GF-D8 (cell line): ENCODE measurements at places on chromosomes 6 and 20.
A peak's percentile ranks its signal among the peaks of the same experiment; 100 is the strongest.

GRCh38 chr6:37283671-37284151 lies 25.8 kb upstream of the TMEM217 start:
- DNase-seq, result no peak

GRCh38 chr6:170277893-170278742 lies 12.8 kb downstream of the DLL1 start:
- no peak for DNase-seq

DNA sequence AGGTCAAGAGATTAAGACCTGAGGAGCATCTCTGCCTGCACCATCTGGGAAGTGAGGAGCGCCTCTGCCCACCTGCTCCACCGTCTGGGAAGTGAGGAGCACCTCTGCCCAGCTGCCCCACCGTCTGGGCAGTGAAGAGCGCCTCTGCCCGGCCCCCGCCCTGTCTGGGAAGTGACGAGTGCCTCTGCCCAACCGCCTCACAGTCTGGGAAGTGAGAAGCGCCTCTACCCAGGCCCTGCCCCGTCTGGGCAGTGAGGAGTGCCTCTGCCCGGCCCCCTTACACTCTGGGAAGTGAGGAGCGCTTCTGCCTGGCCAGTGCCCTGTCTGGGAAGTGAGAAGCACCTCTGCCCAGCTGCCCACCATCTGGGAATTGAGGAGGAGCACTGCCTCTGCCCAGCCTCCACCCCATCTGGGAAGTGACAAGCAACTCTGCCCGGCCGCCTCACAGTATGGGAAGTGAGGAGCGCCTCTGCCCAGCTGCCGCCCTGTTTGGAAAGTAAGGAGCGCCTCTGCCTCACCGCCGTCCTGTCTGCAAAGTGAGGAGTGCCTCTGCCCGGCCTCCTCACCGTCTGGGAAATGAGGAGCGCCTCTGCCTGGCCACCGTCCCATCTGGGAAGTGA lies 270.4 kb upstream of the NRSN1 start:
- no peak for DNase-seq

DNA sequence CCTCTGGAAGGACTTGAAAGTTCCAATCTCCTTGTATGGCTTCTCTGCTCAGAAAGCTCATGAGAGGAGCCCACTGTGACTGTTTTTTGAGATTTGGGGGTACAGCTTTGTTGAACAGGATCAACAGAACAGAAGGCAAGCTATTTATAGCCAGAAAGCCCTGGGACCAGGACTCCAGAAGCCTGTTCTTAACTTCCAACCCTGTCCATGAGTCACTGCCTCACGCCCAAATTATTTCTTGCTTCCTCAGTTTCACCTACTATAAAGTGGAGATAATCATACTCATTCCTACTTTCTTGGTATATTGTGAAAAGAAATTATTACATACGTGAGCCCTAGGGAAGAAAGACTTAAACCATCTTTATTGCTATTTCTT lies 100.9 kb upstream of the MARCKS start:
- no peak for DNase-seq

GRCh38 chr20:62066339-62066982 lies 780 bp upstream of the TAF4 start:
- DNase-seq, result no peak

- DNase-seq, result no peak
Observed at GRCh38 chr20:57055345-57055744, 211.1 kb downstream of the BMP7 start.

- DNase-seq, result no peak
Observed at GRCh38 chr6:71678091-71678490, 208.3 kb upstream of the RIMS1 start.

- DNase-seq, result no peak
Observed at GRCh38 chr6:41651246-41651961, 13.1 kb downstream of the MDFI start.

DNA sequence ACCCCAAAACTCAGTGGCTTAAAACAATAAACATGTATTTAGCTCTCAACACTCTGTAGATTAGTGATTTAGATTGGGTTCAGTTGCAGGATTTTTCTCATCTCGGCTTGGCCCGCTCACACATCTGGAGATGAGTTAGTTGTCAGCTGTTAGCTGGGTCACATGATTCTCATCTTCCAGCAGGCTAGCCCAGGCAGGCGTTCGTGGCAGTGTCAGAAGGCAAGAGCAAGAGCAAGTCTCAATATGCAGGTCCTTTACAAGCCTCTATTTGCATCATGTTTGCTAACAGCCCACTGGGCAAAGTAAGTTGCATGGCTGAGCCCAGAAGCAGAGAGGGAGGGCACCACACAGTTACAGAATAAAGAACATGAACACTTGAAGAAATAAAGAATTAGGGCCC lies 83.6 kb upstream of the MYLIP start:
- no peak for DNase-seq

- peak; percentile 35 for DNase-seq
Observed at GRCh38 chr20:44993343-44993742, 27.0 kb downstream of the STK4 start.

DNA sequence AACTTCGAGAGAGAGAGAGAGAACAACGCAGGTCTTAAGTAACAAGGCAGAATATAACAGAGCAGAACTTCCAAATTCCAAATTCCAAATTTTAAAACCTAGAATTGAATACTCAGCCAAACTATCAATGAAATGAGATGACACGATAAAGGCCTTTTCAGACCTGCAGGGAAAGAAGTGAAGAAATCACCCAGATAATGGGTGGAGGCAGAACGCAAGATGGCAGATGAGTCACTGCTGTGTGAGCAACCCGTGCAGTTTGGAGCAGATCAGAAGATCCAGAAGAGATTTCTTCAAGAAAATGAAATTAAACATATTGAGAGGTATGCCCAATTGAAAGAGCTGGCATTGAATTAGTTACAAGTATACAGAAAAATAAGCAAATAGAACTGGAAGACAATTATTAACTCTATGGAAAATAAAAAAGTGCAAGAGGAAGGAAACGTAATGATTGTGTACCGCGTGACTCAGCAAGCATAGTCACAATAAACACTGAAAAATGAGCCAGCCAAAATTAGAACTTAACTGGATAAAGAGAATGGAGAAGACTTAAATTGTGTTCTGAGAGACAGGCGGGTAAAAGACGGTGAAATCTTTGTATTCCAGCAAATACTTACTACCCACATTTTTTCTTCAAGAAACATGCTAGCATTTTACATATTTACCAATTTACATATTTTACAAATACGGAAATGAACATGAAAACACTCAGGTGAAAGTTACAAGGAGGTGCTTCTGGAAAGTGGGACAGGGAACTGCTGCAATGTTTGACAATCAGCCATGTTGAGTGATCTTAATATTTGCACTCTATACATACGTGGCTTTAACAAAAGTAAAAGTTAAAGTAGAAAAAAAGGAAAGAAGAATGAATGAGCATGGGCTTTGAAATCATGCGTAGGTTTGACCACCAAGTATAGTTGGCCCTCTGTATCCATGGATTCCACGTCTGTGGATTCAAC lies 87.9 kb upstream of the CDYL start:
- DNase-seq, result no peak

DNA sequence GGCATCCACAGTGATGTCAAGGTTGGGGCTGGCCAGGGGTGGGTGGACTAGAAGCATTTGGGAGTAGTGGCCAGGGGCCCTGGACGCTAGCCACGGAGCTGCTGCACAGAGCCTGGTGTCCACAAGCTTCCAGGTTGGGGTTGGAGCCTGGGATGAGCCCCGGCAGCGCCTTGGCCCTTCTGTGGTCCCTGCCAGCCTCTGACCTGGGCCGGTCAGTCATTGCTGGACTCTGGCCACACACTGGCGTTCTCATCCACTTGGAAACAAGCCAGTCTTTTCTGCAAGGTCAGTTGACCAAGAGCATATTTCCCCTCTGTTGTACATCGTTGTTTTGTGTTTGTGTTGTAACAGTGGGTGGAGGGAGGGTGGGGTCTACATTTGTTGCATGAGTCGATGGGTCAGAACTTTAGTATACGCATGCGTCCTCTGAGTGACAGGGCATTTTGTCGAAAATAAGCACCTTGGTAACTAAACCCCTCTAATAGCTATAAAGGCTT lies 8.4 kb downstream of the PSMA7 start:
- DNase-seq, result no peak

DNA sequence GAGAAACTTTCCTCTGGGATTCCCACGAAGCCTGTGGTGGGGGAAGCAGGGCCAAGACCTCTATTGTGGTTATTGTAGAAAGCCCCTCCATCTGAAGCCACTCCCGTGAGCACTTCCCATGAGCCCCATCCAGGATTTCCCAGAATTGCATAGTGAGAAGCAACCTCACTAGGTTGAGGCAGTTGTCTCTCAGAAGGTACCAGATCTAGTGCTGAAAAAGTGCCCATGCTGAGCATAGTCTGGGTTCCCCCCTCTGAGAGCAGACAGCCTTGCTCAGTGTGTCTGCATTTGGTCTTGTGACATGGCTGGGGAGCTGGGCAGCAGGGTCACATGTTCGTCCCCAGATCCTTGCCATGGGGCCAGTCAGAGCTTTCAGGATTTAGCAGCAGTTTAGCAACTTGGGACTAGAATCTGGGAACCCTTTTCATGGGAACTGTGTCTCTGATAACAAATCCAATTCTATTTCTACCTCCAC lies 38.6 kb downstream of the SLC9A8 start:
- no peak for DNase-seq

DNA sequence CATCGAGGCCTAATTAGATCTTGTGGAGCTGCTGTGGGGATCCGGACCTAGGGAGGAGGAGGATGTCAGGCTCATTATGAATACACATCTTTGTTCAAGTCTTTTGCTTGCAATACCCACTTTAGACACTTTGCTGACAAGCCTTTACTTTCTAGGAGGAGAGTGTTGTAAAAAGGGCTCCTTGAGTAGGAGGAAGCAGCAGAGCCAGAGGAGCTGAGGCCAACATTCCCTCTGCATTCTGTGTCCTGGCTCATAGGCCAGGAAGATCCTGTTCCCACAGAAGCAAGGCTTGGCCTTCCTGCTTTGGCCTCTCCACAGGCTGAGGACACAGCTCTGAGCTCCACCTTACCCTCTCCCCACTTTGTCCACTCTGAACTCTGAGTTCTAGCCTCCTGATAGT lies 67.1 kb downstream of the TPD52L1 start:
- DNase-seq, result no peak

DNA sequence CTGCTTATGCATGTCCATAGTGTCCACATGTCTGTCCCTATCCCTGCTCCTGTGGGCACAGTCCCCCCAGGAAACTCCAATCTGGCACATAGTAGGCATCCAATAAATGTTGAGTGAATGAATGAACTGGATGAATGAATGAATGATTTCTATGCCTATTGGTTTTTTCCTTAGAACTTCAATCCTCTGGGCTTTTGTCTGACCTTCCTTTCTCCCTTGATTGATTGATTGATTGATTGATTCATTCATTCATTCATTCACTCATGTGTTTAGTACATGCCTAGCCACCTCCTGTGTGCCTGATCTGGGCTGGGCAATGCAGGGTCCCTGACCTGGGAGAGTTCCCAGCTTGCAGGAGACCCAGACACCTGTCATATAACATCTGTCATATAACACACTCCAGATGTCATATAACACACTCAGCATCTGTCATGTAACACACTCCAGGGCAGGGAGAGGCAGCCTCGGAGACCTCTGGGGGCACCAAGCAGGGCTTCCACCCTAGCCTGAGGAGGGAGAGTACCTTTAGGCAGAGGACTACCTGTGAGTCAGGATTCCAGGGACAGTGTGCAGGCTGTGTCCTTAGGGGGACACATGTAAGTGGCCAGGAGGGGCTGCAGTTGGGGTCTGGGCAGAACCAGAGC lies 17.9 kb downstream of the VSTM2L start:
- no peak for DNase-seq

DNA sequence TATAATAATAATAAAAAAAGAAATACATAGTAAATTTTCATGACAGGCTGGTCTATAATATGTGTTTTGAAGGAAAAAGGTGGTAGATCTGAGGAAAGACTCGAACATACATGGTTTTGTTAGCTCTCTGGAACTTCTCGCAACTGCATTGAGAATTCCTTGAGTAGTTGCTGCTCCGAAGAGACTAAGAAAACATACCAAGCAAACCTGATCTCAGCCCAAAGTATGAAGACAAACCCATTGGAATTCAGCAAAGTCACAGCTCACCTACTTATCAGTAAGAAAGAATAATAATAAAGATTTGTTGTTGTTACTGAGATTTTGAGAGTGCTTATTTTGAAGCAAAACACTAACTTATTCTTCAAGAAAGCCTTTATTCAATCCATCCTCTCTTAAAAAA lies 1107.1 kb upstream of the EYS start:
- no peak for DNase-seq

DNA sequence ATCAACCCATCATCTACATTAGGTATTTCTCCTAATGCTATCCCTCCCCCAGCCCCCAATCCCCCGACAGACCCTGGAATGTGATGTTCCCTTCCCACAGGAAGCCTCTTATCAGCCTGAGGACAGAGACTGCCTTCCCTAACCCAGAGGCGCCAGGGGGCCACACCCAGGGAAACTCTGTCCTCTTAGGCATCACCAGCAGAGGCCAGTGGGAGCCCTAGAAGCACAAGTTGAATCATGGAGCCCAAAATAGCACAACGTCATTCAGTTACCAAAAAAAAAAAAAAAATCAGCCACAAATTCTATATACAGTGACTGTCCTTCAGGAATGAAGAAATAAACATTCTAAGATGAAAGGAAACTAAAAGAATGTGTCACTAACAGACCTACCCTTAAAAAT lies 625.7 kb downstream of the TFAP2A start:
- no peak for DNase-seq

- no peak for DNase-seq
Observed at GRCh38 chr6:90107771-90108282, 188.8 kb downstream of the BACH2 start.

DNA sequence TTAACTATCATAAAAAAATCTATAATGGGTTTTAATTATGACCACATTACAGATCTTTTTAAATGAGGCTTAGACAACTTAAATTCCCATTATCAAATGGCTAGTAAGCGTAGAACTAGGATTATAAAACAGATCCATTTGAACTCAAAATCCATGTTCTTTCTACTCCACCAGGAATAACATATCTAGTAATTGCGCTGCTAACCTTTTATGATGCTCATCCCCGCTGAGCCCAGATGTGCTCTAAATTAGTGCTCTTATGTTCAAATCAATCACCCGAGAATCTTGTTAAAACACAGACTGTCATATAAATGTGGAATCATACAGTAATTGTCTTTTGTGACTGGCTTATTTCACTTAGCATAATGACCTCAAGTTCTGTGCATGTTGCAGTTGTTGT lies 903.1 kb downstream of the PHF3 start:
- no peak for DNase-seq

GRCh38 chr6:145929037-145929633 lies 35.0 kb downstream of the SHPRH start:
- DNase-seq, result no peak

DNA sequence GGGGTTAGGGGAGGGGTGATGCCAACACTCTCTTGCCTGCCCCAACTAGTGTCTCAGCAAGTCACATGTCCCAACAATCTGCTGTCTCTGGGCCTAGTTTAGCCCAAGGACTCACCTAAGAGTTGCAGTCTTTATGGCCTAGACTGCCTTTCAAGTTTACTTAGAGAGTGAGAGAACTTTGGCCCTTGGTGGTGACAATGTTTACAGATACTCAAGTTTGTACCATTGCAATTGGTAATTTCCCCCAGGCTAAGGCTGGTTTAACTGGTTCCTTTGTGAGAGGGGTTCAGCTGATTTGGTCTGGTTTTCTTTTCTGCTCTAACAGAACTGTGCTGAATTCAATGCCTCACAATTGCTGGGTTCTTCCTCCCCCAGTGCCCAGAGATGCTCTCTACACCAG lies 1279.9 kb upstream of the EYS start:
- no peak for DNase-seq

GRCh38 chr6:74091136-74091793 lies 395.3 kb downstream of the CD109 start:
- no peak for DNase-seq

GRCh38 chr20:10597637-10598036 lies 76.2 kb downstream of the JAG1 start:
- no peak for DNase-seq

GRCh38 chr6:56739836-56740815 lies 97.4 kb upstream of the DST start:
- no peak for DNase-seq
